ENCODE measurements at places on chromosomes 4 and X.

- DNase-seq, result no peak
These were observed 49.8 kb upstream of the HSD17B10 start for GRCh38 chrX:53483838-53484405.

DNA sequence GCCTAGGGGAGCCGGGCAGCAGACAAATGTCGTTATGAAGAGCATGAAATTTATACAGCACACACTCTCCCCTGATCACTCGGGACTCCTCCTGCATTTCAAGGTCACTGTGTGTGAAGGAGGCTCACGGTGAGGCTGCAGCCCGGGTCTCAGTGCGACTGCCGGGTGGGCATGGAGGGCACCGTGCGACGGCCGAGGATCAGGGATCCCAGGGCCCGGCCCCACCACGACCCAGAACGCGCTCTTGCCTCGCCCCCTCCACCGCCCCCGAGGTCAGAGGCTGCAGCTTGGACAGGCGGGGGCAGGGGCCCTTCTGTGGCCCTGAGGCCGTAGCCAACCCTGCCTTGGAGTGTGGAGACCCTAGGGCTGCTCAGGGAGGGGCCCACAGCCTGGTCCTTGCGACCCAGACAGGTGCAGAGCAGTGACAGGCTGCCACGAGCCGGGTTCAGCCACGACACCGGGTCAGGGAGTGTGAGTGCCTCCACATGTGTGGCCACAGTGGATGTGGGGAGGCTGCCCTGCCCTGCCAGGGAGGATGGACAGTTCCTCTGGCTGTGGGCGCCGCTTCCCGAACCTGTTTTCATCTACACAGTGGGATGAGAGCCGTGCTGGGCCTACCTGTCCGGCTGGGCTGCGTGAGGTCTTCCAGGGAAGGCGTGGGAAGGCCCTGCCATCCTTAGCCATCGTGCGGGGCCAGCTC, 89.3 kb upstream of the NKX1-1 start:
- no peak for DNase-seq

DNA sequence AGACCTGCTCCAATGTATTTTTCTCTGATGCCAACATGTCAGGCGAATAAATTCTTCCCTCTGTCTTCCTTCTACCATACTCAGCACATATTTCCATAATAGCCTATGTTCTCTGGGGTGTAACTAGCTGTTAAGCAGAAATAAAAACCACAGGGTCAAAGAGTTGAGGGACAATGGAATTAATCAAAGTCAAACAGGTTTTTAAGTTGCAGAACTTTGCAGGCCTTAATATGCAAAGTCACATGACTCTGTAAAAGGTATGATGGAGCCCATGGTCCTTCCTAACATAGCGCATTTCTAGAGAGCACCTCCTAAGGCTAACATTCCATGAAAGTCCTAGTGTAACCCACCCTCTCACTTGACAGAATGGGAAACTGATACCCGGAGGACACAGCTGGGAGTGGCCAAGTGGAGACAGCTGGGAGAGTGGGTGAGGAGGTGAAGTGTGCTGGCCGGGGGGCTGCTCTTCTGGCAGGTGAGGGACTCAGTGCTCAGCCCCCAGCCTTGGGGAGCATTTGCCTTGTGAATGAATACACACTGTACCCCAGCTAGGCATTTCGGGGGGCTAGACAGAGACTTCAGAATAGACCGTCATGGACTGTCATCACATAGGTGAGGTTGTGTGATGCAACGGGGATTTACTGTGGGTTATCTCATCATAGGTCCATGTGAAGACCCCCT, 8.4 kb upstream of the SORCS2 start:
- no peak for DNase-seq

DNA sequence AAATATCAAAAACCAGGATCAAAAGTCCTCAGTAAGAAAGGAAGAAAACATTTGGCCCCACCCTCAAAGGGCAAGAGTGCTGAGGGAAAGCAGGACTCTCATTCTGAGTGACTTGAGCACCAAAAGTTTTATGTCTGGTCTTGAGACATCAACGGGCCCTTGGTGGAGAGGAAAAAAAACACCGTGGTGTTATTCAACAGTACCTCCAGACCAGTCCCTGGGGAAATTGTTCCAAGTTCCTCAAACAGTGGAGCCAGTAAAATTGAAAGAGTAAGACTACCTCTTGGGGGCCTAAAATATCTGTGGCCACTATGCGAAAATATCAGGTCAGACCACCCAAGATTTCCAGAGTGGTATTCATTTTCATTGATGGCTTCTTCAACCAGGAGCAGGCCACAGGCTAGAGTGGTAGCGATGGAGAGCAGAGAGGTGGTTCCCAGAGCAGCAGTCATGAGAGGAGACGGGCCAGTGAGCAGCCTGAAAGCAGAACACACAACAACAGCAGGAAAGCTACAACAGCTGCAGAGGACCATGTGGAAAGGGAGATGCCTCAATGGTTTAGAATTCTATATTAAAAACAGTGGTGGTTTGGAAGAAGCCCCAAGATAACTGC, 63.7 kb upstream of the RPL34 start:
- DNase-seq, result no peak

DNA sequence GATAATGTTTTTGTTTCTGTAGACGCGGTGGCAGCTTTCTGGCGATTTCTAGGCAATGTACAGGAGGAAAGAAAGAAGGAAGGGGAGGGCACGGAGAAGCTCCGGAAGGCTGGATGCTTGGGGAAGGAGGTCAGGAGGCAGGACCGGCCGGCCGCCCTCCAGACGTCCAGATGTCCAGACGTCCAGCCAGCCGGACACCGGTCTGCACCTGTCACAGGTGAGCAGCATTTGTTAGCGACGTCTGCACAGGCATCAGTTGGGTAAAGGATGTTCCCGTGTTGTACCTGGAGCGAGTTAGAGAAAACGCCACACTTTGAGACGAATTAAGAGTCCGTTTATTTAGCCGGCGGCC, 90.0 kb upstream of the PPP2R3B start:
- no peak for DNase-seq
